NCI-H526 (cell line): ENCODE measurements at places on chromosomes 1 and 21.

DNA sequence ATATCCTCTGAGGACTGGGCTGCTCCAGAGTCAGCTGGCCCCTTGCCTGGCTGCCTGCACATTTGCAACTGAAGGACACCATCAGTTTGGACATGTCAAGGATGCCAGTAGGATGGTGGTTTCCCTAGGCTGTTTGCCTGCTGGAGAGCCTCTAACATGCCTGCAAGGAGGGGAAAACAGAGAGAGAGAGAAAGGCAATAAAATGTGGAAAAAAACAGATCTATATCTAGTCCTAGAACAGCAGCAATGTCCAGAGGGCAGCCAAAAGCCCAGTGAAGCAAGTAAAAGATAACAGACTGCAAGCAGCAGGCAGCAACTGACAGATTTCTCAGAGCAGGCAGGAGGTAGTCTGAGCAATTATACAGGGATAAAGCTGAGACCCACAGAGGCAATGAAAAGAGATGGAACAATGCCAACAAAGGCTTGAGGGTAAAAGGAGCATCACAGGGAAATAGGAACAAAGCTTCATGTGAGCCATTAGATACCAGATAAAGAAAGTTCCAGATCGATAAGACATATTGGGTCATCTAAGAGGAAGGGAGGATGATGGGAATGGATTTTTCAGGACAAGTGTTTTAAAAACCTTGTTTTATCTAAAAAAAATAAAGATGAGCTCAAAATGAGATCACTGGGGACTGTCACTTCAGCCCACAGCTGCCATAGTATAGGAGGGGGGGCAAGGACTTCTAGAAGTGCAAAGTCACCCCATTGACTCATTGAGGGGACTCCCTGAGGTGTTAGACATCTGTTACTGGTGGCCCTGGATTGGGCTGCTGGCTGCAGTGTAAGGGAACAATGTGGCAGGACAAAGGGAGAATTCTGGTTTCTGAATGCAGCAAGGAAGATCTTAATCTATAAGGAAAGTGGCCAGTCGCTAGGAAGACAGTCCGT lies 38.6 kb upstream of the GADD45A start:
- peak; percentile 16 for DNase-seq

DNA sequence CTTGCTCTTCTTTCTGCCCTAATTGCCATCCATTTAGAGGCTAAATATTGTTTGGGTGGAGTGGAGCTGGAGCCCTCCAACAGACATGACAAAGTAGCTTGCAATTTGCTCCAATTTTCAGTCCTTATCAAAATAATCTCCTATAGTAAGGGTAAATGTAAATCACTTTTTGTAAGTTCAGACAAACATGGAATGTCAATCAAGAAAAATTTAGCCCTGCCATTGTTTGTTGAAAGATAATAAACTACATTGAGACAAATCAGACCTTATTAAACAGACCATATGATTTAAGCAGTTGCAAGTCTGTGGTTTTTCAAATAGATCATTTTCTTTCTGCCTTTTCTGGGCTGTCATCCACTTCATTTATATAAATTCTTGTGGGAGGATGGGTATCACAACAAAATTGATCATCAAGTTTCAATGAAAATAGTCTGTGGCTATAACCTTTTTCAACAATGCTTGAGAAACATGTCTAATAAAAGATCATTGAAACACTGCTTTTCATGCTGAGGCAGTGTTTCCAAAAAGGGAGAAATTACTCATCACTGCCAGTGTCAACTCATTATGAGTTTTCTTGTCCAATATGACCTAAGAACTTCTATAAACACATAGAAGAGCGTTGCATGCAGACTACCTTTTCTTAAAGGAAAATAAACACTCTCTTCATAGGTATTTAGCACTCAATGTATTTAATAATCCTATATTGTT lies 1152.0 kb upstream of the B3GALT2 start:
- no peak for DNase-seq

- DNase-seq: no peak
These were observed 1.5 kb upstream of the TAS1R3 start for GRCh38 chr1:1329304-1330210.

DNA sequence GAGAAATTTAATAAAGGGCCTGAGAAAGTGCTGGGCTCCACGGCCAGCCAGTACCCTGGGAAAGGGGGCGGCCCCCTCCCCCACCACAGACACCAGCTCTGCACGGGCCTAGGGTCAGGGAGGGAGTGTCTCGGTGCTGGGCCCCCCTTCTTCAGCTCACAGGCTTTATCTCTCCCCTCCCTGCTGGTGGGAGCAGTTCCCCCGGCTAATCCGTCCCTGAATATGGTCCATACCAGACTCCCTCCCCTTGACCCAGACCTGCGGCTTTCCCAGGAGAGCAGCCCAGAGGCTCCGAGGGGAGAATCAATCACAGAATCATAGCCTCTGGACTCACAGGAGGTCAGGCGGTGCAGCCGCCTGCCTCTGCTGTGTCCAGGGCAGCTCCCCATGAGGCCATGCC lies 26.0 kb upstream of the RSPO1 start:
- no peak for DNase-seq

DNA sequence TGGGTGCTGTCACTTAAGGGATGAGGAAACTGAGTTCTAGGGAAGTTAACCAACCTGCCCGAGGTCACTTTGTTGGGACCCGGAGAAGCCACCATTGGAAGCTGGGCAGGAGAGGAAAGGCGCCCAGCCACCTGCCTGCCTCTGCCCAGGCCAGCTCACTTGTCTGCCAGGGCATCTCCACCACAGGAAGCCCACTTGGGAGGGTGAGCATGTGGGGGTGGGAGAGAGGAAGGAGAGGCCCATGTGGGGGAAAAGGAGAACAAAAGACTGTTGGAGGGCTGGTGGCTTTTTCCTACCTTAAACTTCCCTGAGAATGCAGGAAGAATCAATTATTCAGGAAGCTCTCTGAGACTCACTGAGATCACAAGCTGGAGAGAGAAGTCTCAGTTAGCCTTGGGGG lies 43.8 kb upstream of the SELENON start:
- no peak for DNase-seq

- DNase-seq: peak; percentile 59
These were observed 86.3 kb downstream of the ACBD6 start for GRCh38 chr1:180415985-180416633.

DNA sequence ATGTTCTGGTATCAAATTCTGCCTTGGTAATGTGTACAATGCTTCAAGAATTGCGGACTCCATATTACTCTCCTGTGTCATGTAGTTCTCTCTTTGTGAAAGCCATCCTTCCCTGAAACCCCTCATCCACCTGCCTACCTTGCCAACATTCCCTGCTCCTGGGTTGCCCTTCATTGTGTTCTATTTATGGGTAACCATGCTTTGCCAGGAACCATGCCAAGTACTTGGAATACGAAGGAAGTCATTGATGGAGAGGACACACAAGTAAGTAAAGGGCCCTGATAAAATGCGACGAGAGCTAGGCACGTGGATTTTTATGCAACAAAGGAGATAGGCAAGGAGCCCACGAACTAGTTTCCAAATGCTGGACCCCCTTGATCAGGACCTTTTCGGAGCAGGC lies 300.8 kb downstream of the DISC1 start:
- no peak for DNase-seq

DNA sequence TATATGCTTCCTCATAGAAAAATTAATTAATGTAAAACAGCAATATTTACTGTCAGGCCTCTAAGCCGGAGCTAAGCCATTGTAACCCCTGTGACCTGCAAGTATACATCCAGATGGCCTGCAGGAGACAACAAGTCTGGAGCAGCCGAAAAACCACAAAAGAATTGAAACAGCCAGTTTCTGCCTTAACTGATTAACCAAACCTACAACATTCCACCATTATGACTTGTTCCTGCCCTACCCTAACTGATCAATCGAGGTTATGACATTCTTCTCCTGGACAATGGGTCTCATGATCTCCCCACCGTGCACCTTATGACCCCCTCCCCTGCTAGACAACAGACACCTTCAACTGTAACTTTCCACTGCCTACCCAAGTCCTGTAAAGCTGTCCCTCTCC lies 205.8 kb upstream of the DUSP10 start:
- no peak for DNase-seq

GRCh38 chr1:64915381-64916274 lies 50.7 kb downstream of the JAK1 start:
- peak; percentile 72 for DNase-seq

- DNase-seq: no peak
These were observed 28.5 kb downstream of the SLAMF1 start for GRCh38 chr1:160618327-160618726.

- DNase-seq: no peak
These were observed 1742.1 kb downstream of the BRINP3 start for GRCh38 chr1:188735567-188735966.

DNA sequence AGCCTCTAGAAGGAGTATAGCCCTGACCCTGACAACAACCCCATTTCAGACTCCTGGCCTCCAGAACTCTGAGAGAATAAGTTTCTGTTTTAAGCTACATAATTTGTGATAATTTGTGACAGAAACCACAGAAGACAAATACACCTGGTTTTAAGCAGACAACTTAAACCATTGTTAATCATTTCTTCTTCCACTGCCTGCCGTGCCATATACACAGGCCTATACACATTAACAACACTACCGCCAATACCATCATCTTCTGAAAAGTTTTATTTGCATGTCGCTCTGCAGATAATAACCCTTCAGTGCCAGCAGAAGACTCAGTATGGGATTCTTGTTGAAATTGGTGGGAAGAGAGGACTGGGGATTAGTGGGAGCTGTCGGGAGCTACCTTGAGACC lies 39.9 kb upstream of the KRTAP19-8 start:
- DNase-seq: no peak

DNA sequence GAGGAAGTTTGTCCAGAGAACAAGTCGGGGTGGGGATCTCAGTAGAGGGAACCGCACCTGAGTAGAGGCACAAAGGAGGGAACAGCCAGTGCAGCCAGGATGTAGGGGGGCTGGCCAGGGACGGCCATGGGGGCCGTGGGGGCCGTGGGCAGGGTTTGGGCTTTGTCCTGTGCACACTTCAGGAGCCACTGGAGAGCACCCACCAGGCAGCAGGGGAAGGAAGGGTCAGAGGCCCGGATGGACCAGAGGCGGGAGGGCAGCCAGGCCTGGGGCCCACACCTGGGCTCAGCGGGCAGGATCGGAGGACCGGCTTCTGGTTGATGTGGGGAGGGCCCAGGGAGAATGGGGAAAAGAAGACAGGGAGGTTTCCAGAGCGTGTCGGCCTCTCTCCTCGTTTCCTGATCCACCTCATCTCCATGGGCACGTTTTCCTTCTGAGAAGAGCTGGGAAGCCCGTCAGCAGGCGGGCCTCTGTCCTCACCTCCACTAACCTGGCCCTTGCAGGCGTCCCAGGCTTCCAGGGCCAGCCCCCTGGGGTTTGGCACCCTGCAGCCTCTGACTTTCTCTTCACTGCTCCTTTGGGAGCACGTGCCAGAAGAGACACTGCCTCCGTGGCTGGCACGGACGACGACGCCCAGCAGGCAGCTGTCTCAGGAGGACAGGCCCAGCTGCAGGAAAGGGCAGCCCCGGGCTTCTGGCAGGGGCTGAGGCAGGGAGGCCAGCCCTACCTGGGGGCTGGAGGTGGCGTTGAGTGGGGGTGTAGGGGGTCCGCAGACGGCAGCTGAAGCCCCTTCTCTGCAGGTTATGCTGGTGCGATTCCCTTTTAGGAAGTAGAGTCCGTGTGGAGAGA lies 16.8 kb upstream of the PDXK start:
- DNase-seq: no peak

- DNase-seq: no peak
These were observed 272.6 kb downstream of the MATN1 start for GRCh38 chr1:30450818-30451233.

- DNase-seq: no peak
These were observed 604.8 kb upstream of the CXADR start for GRCh38 chr21:16908077-16908476.

DNA sequence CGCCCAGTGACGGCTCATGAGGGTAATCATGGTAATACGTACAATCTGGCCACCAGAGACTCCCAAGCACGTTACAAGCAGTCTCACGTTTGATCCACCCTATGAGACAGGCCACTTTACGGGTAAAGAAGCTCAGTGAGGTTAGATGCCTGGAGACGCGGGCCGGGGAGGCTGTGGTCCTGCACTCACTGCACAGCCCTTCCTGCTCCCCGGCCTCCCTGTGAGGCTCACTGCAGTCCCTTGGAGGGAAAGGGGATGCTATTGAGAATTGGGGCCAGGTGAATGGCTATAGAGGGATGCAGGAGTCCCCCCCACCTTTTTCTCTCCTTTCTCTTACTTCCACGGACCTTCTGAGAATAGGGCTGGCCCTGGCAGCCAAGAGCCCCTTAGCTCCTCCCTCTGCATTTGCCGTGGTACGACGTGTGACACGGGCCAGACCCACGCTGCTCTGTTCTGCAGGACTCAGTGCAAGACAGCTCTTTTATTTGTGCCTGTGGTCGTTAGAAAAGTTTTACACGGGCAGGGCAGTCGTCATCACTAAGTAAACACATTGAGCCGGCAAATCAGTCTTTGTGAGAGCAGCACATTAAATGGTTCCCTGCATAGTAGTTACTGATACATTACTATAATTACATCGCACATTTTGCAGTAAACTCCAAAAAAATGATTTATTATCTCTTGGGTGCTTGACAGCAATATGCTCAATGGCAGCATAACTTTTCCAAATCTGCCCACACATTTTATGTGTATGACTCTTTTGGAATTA lies 18.8 kb downstream of the KIF26B start:
- no peak for DNase-seq

GRCh38 chr1:157252473-157252872 lies 114.3 kb upstream of the ETV3 start:
- DNase-seq: no peak

- no peak for DNase-seq
These were observed 126.1 kb downstream of the CDC42BPA start for GRCh38 chr1:227192163-227192562.

DNA sequence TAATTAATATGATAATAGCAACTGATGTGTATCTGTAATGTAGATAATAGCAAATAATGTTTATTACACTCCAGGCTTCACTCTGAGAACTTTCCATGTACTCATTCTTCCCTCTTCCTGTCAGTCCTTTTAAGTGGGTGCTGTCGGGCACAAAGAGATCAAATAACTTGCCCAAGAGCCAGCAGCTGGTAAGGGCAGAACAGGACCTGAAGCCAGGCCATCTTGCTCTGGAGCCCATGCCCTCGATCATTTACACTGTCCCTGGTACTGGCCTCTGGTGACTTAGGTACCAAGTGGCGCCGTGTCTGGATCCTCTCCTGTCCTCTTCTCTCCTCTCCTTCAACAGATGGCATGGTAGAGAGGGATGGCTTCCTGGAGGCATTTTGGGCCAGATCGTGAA lies 97.2 kb downstream of the VPS13D start:
- no peak for DNase-seq

DNA sequence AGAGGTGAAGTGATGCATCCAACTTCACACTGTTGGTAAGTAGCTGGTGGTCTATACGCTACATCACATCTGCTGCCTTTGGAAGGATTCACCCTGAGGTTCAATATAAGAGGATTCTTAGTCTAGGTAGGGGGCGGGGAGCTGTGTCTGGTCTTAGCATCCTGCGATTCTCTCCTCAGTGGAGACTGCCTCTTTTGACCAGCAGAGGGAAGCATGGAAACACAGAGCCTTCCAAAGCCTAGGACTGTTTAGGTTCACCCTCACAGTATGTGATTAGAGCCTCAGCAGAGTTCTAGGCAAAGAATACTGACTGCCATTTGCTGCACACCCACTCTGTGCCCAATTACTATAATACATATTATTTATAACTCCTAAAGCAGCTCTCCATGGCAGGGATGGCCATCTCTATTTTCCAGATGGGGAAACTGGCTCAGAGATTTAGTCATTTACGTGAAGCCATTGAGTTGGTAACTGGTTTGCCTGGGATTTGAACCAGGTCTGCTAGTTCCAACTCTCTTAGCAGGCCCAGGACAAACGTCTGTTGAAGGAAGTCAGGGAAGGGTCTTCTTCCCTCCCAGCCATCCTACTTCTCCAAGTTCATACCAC lies 28.9 kb upstream of the EFCAB14 start:
- DNase-seq: peak; percentile 88

GRCh38 chr1:185514311-185514710 lies 197.3 kb upstream of the IVNS1ABP start:
- DNase-seq: no peak
